Muscle of arm (tissue), 14 donors: ENCODE measurements at places on chromosomes 2 and 18.

- peak; percentile 61 for DNase-seq
Measured at GRCh38 chr2:48651158-48651790, 33.6 kb downstream of the GTF2A1L start.

- no peak for DNase-seq
Measured at GRCh38 chr18:58758606-58759005, 87.3 kb downstream of the MALT1 start.

- peak; percentile 71 for DNase-seq
Measured at GRCh38 chr2:9336576-9337314, 86.6 kb downstream of the ITGB1BP1 start.

GRCh38 chr2:189129971-189130370, 49.6 kb downstream of the COL5A2 start:
- DNase-seq = no peak

GRCh38 chr18:80108739-80109675, at the start of gene ADNP2:
Gene ADNP2, plus strand, starts transcription at chr18:80109262. Its CDS starts 8,281 bp downstream, at chr18:80117543.
- peak; percentile 88 for DNase-seq

DNA sequence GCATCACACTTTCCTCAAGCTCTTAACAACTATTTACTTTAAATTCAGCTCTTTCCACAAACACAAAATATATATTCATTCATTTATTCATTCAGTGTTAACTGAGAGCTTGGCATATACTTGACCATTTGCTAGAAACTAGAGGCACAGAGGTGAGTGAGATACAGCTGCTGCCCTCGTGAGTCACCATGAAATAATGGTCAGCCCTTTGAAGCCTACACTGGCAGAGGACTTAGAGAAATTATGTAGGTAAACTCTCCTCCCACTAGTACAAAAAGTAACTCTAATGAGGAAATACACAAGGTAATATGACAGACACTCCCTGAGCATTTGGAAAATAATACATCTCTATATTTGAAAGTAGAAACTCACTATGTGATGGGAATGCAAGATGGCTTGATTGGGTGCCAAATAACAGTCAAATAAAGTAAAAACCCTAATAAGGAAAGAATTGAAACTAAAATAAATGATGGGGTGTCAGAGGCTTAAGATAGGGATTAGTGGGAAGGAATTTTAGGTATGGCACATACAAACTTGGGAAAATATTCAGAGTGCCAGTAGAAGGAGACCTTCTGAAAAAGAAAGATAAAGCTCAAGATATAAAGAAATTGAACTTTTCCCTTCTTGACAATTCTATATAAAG, 61.1 kb downstream of the ANTXR1 start:
- no peak for DNase-seq

DNA sequence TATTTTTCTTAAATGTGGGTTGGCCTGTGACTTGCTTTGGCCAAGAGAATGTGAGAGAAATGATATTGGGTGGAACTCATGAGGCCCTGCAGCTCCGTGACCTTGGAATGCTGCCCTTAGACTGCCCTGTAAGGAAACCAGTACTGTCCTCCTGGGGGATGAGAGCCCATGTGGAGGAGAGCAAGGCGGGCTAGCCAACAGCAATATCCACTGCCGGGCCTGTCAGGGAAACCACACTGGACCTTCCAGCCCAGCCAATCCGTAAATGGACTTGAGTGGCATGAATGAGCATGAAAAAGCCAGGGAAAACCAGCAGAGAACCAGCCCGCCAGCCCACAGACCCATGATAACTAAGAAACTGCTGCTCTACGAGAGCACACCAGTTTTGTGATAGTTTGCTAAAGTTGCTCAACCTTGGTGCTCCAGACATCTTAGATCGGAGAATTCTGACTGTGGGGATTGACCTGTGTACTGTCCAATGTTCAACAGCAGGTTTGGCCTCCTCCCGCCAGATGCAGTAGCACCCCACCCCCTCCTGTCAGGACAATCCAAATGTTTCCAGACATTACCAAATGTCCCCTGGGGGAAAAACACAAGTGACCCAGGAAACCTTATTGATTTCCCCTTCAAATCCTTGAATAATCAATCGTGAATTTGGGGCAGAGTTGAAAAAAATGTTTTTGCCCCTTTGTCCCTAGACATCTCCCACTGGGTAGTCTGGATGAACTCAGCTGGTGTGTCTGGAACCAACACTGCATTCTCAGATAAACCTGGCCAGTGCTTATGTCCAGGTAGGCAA, 27.2 kb downstream of the ALPK2 start:
- DNase-seq = no peak

DNA sequence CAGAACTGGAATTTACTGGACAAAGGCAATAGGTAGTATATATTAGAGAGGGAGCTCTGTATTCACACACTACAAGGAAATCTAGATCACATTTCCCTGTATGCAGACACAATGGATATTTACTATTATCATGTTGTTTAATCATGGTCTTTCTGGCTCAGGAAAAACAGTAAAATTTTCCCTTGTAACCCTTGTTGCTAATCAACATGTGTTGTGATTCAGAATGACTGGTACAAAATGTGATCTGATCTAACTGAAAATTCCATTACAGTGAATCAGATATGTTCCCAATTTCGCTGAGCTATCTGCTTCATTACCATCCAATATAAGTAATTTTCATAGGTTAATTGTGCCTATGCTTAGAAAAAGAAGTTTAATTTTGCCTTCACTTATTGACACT, 1109.7 kb downstream of the LRP1B start:
- no peak for DNase-seq
